Stimulated activated CD4-positive, alpha-beta T cell treated with anti-CD3 and anti-CD28 coated beads, TNF-alpha, amount 100 ng/mL, for 24 hours (primary cell): ENCODE measurements at places on chromosomes 5 and 9.

DNA sequence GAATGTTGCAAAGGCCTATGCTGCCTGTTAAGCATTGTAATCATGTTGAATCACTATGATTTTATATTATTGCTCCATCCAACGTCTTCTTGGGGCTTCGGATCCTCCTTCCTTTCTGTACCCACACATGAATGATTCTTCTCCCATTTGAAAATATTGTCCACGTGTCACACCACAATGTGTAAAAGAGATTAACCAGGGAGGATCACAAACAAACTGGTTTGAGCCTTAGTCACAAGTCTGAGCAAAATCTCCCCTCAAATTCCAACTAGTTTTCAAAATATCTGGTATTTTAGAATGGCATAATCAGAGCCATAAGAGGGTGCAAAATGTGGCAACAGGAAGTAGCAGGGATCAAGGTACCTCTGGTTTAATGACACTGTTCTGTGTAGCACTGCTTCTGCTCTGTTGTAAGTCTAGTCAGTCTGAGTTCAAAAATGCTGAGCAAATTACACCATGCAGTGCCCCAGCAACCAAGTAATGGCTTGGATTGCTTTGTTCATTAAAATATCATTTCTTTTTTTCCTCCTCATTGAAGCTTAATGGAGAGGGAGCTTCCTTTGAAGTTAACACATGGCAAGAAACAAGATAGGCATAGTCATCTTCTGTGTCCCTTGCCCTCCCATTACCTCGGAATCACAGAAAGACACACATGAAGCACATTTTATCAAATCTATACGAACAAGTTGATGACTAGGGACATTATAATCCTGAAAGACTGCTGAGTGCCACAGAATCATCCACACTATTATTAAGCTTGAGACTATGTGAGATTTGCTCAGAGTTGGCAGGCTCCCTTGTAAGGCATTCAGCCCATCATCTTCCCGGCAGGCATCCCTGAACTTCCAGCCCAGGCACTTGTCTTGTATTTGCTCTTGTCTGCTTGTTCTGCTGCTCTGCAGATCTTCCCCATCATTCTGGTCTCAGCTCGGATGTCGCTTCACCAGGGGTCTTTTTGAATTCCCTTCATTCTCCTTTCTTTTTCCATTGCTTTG is 102.0 kb upstream of the PRLR start:
- DNase-seq = no peak

- DNase-seq = no peak
Observed at GRCh38 chr5:55303238-55303690, 4.2 kb downstream of the DHX29 start.

DNA sequence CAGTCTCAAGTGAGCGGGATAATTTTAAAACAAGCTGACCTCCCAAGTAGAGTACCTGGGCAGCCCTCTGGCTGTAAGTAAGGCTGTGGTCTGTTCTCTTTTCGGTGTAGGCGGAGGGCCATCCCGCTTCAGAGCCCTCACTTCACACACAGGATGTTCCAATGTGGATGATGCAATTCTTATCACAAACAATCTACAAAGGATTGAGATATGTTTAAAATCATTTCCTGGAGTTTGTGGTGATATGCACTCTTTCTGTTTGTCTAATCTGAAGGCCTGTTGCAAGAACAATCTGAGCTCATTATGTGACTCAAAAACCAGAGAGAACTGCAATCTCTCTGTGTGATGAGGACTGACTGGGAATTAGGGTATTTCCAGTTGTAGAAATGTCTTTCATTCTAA is 42.5 kb downstream of the ITGA2 start:
- DNase-seq = no peak

GRCh38 chr5:28947865-28948264 is 1909.5 kb upstream of the CDH9 start:
- DNase-seq = no peak

- no peak for DNase-seq
Observed at GRCh38 chr5:107514305-107514704, 156.4 kb downstream of the EFNA5 start.

- no peak for DNase-seq
Observed at GRCh38 chr9:137123468-137123837, 8.9 kb upstream of the DPP7 start.

GRCh38 chr5:153974131-153974812 is 64.4 kb downstream of the FAM114A2 start:
- no peak for DNase-seq

DNA sequence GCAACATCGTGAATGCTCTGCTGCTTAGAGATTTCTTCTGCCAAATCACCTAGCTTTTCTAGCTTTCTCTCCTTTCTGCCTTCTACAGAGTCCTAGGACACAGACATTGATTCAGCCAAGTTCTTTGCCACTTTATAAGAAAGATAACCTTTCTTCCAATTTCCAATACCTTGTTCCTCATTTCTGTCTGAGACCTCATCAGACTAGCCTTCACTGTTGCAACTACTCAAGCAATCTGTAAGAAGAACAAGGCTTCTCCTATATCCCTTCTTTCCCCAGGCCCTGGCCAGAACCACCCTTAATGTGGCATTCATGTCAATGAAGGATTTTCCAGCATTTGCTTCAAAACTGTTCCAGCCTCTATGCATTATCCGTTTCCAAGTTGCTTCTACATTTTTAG is 24.3 kb downstream of the FBXO10 start:
- DNase-seq = no peak
